ENCODE measurements at places on chromosomes 1 and 21. TPM values are rescaled to one million over a fixed set of nuclear protein-coding genes. Genes with fewer than 3 reads are reported as not detected.

The IRF6 gene
- total RNA-seq, result 15.7 TPM

The ASAP3 gene
- 14.7 TPM for total RNA-seq

The PAQR6 gene
- total RNA-seq, result 0.26 TPM

The GNG4 gene
- total RNA-seq, result not detected

The UTS2 gene
- total RNA-seq, result not detected

The MSTO1 gene
- 31.2 TPM for total RNA-seq

The TRIM45 gene
- 1.2 TPM for total RNA-seq

The OPTC gene
- not detected for total RNA-seq

The ZNF683 gene
- total RNA-seq, result not detected

The FAM72C gene
- total RNA-seq, result 0.44 TPM

The OBSCN gene
- 2.7 TPM for total RNA-seq

The APCS gene
- not detected for total RNA-seq

The GUCA2A gene
- total RNA-seq, result not detected

The RGSL1 gene
- total RNA-seq, result not detected

The TEDDM1 gene
- total RNA-seq, result not detected

Data from aortic smooth muscle cell (primary cell).